AG04450 (cell line): ENCODE measurements at places on chromosomes 16 and 17. TPM values are rescaled to one million over a fixed set of nuclear protein-coding genes. Genes with fewer than 3 reads are reported as not detected.

The ALOXE3 gene
- polyA plus RNA-seq: 0.04 and 0.05 TPM in 2 replicates

DNA sequence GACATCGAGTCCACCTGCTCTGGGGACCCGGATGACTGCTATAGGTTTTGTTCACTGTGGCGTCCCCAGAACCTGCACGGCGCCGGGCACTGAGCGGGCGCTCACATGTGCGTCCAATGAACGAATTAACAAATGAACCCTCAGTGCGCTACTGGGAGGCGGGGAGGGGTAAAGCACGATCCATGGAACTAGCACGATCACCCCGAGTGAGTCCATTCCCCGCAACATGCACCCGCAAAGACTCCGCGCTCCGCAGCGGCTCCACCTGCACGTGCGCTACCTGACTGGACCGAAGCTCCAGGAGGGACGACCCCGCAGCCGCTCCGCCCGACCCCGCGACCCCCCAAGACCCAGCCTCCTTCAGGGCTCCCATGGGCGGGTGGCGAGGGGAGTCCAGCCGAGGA, 491 bp downstream of the TRAP1 start:
- DNase-seq: no peak

GRCh38 chr16:85900027-85900792, 1.2 kb downstream of the IRF8 start:
- DNase-seq: no peak

DNA sequence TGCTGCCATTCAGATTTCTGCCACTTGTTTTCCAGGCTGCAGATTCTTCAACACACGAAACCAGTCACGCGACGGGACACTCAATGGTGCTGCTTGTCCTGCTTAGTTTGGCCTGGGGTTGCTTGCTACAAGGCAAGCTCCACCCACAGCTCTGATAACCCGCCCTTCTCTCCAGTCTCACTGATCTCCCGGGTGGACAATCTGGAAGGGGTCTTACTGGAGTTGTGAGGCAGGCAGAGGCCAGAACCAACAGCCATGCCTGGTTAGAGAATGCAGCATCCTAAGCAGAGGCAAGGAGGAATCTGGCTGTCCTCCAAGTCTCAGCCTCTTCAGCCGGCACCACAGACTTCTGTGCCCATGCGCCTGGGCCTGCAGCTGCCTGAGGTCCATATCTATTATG, 119.1 kb downstream of the KCNJ12 start:
- DNase-seq: no peak

- DNase-seq: no peak
Observed at GRCh38 chr16:22400900-22401299, 26.5 kb upstream of the CDR2 start.

DNA sequence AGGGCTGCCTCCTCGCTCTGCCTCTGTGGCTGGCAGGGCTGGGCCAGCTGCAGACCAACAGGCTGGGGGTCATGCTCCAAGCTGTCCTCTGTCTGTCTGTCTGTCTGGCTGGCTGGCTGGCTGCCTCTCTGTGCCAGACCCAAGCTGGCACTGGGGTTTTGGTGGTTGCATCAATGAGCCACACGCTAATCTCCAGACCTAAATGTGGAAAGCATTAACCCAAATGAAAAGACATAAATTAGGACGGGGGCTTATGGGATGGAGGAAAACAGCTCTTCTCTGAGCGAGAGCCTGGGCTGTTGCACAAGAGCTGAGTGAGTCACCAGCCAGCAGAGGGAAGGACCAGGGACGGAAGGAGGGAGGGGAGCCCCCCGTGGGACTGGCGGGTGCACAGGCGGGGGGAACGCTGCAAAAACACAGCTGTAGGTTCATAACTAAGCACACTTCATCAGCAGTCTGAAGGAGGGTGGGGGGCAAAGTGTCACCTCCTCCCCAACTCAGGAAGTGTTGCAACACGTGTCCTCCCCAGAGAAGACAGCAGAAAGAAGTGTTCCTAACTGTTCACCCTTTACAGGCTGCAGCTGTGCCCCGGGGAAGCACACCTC, 83.4 kb downstream of the GAS7 start:
- DNase-seq: peak; percentile 85
